Activated T-helper 1 cell treated with anti-CD3 and anti-CD28 coated beads, Interleukin-2, amount 50 U/mL, for 16 hours (primary cell): ENCODE measurements at places on chromosomes 11 and 22.

DNA sequence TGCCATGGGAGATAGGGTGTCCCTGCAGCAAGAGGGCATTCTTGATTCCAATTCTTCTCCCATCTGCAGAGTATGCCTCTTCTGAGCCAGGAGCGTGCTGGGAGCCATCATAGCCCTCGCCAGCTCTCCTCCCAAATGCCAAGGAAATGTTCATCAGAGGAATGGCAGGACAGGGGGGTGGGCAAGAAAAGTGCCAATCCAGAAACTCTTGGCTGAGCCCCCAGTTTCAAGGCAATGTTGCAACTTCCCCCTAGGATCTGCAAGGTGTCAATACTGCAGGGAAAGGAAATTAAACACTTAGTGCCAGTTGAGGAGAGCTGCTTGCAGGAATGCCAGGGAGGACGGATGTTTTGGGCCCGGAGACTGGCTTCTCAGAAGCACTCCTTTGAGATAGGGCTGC, 94.8 kb upstream of the PRDM11 start:
- DNase-seq: no peak

DNA sequence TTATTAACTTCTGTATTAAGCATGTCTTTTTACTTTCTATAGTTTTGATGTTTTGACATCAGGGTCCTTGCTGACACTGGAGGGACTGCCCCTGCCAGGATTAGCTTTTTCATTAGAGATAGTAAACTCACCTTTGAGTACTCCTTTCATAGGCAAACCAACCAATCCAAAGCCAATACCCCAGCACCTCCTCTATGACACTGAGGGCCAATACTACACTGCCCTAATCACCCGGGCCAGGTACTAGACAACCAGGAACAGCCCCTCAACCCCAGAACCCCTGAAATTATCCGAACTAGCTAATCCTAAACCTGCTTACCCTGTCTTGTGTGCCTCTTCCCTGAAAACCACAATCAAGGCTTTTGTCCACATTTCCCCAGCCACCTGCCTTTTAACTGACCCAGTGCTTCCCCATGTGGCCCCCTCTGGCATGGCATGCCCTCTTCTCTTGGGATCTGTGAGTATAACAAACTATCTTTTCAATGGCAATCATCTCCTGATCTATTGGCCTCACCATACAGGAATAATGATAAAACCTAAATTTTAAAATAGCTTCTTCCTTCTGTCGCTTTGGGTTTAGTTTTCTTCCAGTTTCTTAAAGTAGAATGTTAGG, 31.2 kb downstream of the RAB6A start:
- DNase-seq: no peak

DNA sequence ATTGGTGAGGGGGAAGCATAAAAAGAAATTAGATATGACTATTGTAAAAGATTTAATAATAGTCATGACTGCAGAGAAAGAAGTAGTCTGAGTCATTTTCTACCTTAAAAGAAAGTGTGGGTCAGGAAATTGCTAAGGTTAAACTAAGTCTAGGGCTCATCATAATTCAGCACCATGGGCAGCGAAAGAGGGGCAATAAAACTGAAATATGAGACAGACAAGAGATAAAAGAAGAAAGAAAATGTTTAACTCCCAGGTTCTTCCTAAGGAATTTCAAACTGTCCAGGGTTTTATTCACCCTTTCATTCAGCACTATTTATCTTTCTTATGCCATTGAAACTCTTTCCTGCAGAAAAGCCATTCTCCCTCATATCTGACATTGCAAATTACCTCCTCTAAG, 114.4 kb upstream of the API5 start:
- DNase-seq: no peak

DNA sequence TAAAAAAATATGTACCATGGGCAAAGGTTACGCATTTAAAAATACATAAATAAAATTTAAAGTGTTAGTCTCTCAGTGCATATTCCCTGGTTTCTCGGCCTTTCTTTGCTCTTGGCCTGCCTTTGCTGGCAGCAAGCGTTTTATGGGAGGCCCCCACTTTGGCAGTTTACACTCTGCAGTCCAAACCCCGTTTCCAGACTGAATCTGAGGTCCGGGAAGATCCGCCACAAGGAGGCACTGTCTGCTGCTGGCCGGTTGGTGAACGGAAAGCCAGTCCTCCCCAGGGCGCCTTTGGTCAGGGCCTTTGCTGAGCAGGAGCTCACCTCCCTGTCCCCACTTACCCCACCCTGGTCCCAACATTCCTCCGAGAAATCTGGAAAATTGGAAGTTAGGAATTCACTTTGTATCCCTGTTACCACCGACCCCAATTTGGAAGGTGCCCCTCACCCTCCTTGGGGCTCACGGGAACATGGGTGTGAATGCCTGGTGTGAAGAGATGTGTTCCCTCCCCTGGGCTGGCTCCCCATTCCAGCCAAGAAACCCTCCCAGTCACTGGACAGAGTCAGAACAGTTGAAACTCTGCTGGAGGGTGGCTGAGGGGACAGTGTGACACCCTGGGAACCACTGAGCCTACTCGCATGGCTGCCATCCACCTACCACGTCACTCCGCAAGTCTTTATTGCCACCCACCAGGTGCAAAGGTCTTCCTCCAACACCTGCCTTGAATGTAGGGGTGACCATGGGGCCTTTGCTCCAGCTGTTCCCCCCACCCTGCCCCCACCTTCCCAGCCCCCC, 9.4 kb upstream of the SF1 start:
- no peak for DNase-seq

DNA sequence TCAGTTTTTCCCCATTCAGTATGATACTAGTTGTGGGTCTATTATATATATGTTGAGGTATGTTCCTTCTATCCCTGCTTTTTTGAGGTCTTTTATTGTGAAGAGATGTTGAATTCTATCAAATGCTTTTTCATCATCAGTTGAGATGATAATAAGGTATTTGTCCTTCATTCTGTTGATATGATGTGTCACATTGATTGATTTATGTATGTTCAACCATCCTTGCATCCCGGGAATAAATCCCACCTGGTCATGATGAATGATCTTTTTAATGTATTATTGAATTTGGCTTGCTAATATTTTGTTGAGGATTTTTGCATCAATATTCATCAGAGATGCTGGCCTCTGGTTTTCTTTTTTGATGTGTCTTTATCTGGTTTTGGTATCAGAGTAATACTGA, 26.0 kb downstream of the ENDOD1 start:
- no peak for DNase-seq

DNA sequence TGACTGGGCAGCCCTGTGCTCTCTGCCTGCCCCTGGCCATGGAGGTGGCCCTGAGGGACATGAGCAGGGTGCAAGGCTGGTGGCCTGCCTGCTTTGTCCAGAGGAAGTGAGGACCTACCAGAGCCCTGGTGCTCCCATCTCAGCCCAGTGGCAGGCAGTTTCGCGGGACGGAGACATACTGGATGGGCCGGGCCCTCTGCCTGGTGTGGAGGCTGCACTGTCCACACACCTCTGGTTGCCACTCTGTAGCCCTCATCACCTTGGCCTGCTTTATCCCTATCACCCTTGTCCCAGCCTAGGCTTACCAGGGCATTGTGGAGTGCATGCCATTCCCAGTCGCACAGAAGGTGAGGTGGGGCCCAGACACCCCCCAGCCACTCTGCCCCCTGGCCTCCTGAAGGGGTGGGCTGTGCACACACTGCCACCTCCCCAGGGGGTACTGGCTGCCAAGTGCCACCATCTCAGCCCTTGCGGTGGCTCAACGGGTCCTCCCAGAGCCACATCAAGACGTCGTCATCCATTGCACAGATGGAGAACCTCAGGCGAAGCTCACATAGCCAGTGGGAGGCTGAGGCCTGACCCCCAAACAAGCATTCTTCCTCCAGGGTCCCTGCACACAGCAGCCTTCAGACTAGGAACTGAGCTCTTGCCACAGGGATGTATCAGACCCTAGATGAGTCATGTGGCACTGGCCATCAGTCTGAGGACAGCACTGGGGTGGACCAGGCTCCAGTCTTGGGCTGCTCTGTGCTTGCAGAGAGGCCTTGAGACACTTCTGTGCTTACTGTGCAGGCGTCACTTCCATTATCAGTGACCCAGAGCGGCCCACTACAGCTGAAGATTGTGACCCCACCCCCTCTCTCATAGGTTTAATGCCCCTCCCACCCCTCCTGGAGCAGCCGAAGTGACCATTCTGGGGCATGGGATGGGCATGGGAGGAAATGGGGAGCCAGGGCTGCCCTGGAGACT, 176.1 kb downstream of the IGLL1 start:
- no peak for DNase-seq

DNA sequence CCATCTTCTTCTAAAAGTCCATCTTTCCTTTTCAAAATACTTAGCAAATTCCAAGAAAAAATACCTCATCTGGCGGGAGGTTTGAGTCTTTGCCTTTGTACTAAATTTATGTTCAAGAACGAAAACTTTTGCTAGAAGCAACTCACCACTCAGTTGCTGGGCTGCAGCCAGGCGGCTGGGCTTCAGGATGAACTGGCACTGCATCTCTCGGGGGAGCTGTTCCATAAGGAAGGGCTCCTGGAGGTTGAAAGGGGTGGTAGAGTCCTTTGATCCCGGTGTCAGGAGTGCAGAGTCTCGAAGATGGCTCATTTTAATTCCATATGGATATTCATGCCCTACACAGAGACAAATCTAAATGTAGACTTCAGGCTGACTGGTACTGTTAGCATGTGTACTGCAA, 105.8 kb downstream of the ARHGAP20 start:
- DNase-seq: no peak

DNA sequence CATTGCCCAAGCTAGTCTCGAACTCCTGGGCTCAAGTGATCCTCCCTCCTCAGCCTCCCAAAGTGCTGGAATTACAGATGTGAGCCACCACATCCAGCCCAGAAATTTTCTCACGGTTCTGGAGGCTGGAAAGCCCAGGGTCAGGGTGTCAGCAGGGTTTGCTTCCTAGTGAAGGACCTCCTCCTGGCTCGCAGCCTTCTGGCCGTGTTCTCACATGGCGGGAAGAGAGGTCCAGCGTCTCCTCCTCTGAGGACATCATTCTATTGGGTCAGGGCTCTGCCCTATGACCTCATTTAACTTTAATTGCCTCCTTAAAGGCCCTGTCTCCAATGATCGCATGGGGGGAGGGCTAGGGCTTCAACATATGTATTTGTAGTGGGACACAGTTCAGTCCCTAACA, 38.1 kb downstream of the SDHAF2 start:
- DNase-seq: no peak

GRCh38 chr22:21832291-21833290, 34.9 kb downstream of the MAPK1 start:
- DNase-seq: no peak

DNA sequence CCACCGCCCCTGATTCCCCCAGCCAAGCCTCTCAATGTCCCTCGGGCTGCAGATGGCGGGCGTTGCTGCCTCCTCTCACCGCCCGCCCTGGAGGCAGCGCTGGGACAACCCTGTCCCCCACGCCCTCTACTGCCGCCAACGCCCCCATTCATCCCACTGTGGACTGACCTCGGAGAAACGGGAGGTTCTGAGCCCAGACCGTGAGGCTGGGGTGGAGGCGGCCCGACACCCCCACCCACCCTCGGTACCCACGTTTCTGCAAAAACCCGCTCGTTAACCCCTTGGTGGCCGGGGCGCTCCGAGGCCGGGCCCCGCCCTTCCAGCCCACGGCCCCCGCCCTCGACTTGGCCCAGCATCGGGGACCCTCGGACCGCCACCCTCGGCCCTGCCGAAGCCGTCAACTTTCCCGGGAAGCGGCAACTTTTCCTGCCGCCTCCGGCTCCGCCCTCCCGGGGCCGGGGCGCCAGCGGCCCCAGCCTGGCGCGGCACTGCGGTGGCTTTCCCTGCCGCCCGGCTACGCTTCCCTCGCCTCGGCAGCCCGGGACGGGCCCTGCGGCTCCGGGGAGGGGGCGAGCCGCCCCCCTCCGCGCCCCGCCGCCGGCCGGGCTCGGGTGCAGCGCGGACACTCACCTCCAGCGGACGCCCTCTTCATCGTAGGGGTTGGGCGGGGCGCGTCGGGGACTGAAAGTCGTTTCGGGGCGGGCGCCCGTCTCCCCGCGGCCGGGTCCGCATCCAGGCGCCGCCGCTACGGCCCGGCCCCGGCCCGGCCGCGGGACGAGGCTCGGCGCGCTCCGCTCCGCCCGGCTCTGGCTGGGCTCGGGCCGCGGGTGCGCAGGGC, 458 bp downstream of the RTN4R start:
- no peak for DNase-seq

DNA sequence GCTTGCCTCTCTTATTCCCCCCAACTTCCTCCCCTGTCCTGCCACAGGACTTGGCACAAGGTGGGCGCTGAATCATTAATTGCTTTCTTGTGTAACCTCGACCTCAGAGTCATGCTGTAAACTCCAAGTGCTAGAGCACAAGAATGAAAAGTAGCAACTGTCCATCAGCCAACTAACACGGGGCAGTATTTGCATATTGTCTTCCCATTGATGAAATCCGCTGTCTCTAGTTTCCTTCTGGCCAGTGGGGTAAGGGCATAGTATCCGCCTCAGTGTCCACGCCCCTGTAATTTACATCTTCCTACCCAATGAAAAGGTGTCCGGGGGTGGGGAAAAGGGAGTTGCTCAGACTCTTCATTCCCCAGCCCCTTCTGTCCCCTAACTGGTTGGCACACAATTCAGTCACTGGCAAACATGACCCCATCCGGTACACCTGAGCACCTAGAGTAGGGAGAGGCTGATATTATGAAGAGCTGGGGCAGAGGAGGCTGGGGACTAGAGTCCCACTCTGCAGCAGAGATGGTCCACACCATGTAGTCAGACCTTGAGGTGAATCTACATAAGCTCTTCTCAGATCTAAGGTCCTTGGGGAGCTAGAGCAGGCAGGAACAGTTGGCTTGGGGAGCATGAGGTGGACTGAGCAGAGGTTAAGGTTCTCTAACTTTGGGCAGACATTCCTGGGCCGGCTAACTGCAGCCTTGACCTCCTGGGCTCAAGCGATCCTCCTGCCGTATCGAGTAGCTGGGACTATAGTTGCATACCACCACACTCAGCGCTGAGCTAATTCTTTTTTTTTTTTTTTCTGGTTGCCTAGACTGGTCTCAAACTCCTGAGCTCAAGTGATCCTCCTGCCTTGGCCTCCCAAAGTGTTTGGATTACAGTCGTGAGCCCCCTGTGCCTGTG, 6.8 kb upstream of the GGA1 start:
- DNase-seq: no peak

- DNase-seq: no peak
Measured at GRCh38 chr22:45224988-45225731, 15.5 kb downstream of the KIAA0930 start.

- no peak for DNase-seq
Measured at GRCh38 chr11:44790211-44790610, 63.4 kb downstream of the TSPAN18 start.

DNA sequence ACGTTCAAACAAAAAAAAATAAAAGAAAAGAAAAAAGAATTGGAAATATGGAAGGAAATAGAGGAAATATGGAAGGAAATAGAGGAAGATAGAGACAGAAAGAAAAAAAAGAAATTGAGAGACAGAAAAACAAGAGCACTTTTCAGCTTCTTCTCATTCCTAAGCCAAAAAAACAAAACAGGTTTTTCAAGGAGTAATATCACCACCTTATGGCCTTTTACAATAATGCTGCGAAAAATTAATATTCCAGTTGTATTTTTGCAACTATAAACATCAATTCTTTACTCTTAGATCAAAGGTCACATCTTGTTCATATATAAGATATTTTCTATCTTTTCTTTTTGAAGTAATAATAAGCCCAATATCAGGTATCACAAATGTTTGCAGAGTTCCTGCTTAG, 328.3 kb downstream of the FAT3 start:
- no peak for DNase-seq

GRCh38 chr11:88482871-88483301, 145.3 kb upstream of the CTSC start:
- DNase-seq: no peak

- DNase-seq: no peak
Measured at GRCh38 chr22:45202333-45203149, 38.2 kb downstream of the KIAA0930 start.
